ENCODE measurements at places on chromosomes 13 and 19.

DNA sequence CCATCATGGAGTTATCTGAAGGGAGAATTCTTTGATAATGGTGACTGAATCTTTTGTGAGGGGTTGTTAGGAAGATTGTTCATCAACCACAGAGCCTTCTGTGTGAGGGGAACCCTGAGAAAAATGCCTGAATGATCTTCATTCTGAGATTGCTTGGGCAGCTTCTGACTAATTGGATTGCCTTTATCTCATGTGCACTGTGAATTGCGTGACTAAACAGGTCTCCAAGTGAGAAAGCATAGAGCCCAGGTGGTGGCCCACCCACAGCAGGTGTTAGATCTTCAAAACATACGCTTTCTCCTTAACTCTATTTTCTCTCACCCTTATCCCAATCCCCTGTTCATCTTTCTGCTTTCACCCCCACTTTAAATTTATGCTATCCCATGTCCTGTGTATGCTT lies 58.3 kb downstream of the DOCK9 start:
- DNase-seq, result no peak

DNA sequence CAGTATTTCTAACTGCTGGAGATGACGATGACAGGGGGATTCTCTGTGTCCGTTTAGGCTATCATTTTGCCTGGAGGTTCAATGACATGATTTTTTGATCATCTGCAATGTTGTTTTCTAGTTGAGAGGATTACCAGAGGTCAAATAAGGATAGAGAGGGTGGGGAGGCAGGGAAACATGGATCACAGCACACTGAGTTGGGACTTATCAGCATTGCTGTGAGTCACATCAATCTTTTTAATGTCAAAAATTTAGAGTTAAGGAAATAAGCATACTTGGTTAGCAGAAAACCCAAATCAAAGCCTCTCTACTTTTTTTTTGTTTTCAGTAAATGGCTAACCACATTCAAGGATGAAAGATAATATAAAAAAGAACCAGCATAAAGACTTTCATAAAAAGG lies 43.0 kb upstream of the CSNK1A1L start:
- DNase-seq, result no peak

DNA sequence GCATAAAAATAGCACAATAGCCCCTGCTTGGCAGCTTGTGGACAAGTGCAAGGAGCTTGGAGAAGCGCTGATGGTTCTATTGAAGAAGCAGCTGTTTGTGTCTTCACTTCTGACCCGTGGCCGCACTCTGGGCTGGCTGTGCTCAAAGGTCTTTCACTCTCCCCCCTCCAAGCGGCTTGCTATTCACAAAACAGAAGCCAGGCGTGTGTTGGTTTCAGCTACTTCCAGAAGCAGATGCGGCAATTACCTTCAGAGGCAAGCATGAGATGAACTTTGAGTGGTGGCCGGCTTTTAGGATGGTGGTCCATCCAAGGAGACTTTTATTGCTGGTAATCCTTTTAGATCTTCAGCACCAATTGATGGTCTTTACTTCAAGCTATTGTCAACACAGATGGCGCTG lies 188.5 kb upstream of the ARGLU1 start:
- no peak for DNase-seq

- DNase-seq, result no peak
These were observed 10.4 kb upstream of the TBC1D4 start for GRCh38 chr13:75492389-75492788.

GRCh38 chr13:67228916-67229315 lies 1.2 kb downstream of the PCDH9 start:
- no peak for DNase-seq

GRCh38 chr19:46704379-46705076 lies 12.4 kb downstream of the PRKD2 start:
- peak; percentile 90 for DNase-seq

DNA sequence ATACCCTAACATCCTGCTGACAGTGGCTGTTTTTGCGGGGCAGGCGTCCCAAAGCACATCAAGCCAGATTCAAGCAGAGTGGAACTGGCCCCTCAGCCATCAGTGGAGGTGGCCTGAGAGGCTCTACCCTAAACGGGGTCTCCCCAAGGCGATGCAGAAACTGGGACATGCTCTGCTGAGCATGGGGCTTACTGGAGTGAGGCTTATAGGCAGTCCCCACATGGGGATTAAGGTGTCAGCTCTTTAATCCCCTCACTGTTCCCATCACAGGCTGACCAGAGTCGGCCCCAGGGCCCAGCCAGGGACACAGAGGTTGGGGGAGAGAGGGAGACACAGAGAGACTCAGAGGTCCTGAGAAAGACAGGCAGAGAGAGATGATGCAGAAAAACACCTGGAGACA lies 17.0 kb downstream of the CYP2F1 start:
- DNase-seq, result no peak

- DNase-seq, result no peak
These were observed 54.5 kb downstream of the FLT3 start for GRCh38 chr13:28045861-28046260.

Measured in effector memory CD8-positive, alpha-beta T cell (primary cell).